ENCODE measurements at places on chromosomes 2 and 18.
A peak's percentile ranks its signal among the peaks of the same experiment; 100 is the strongest.

DNA sequence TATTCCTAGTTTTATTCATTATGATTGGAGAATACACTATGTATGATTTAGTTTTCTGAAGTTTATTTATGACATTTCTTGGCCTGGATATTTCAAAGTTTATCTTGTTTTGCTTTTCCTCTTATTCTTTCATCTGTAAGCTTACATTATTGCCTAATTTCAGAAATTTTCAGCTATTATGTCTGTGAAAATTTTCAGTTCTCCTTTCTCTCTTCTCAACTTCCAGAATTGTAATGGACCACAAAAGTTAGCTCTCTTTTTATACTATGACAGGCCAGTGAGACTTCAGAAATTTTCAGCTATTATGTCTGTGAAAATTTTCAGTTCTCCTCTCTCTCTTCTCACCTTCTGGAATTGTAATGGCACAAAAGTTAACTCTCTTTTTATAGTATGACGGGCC, 97.2 kb upstream of the SCN7A start:
- no peak for DNase-seq

- DNase-seq: no peak
Observed at GRCh38 chr2:30666266-30666874, 140.9 kb downstream of the CAPN13 start.

DNA sequence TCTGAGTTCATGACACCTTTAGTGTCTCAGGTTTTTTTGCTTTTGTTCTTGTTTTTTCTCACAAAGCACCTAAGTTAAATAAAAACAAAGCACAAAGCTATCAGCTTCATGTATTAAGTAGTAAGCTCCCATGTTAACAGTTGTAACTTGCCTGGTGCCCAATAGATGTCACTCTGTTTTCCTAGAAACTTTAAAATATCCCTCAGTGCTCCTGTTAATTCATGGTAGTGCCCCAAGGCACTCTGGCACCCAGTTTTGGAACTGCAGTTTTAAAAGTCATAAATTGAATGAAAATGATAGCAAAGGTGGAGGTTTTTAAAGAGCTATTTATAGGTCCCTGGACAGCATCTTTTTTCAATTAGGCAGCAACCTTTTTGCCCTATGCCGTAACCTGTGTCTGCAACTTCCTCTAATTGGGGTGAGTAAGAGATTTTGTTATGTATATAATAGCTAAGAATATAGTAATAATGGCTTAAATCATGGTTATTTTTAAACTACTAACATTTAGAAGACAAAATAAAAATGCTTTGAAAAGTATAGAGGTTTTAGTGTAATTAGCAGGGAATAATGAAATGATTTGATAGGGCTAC, 555.0 kb upstream of the TMEFF2 start:
- DNase-seq: peak; percentile 4

- no peak for DNase-seq
Observed at GRCh38 chr18:44500808-44501610, 179.7 kb upstream of the SETBP1 start.

DNA sequence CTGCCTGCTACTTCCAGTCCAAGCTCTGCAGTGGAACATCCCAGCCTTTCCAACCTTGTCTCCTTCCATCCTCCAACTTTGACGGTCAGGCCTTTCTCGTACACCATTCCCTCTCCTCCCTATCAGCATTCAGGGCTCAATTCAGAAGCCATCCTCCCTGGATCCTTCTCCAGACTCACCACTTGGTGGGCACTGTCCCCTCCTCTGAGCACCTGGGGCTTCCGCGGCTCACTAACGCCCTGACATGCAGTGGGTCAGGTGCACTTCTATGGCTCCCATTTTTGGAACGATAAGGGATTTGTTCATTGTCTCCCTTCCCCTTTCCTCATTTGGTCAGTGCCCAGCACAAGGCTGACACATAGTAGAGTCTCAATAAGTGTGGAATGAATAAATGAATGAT, 56.7 kb downstream of the TNS1 start:
- no peak for DNase-seq

DNA sequence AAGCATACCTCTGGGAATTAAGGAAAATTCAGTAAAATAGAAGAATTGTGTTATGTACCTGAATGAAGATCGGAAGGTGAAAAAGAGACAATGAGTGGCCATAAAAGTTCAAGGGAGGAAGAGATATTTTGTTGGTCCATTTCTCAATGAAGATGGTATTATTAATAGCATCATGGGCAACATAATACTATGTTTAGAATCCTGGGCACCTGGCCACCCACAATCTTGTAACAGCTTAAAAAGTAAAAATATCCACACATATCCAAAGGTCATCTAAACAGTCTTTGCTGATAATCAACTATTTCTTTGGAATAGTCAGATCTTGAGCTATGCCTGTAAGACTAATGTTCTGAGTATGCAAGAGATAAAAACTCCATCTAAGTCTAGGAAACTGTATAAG, 73.7 kb downstream of the XIRP2 start:
- DNase-seq: no peak

- no peak for DNase-seq
Observed at GRCh38 chr2:33406622-33407021, 69.8 kb upstream of the RASGRP3 start.

- peak; percentile 42 for DNase-seq
Observed at GRCh38 chr2:137888845-137889244, 75.4 kb upstream of the HNMT start.

DNA sequence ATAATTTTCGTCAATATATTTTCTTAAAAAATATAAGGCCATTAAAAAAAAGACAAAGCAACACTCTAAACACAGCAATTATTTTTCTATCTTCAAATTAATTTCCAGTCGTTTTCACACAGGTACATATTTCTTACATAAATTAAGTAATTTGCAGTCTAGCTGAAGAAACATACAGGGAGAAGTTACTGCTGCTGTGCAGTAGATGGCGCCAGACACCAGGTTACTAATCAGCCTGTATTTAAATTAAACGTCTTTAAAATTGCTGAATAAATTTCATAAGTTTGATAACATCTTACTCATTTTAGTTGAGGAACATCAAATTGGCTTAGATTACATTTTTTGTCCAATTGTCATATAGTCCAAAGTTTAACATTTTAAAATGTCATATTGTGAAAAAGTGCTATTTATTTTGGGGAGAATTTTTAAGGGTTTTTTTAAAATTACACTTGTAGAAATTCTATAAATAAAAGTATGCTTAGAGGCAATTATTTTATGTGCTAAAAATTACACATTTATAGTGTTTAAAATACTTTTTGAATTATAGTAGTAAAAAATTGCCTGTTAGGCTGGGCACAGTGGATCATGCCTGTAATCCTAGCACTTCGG, 88.4 kb downstream of the PMAIP1 start:
- DNase-seq: peak; percentile 80
